Spinal cord (tissue), 10 donors: ENCODE measurements at places on chromosomes 2 and 18. TPM values are rescaled to one million over a fixed set of nuclear protein-coding genes. Genes with fewer than 3 reads are reported as not detected.

TOGARAM2 gene
- total RNA-seq: 1.3 TPM

ERBB4 gene
- total RNA-seq: 41.7 TPM

CCDC85A gene
- 12.1 TPM for total RNA-seq

DNA sequence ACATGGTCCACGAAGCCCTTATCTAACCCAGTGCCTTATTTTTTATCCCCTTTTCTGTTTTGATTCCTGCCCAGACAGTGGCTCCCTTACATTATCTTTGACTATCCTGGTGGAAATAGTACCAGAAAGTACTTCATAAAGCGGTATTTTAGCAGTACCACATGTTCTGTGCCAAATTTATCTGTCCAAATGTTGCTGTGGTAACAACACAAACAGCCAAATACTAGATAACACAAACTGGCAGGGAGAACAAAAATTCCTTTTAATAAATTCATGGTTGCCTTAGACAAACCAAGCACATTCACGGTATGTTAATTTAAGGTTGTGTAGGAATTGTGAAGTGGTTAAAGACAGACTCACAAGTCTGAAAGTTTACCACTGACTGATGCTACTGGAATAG is 187.9 kb upstream of the LHCGR start:
- DNase-seq: peak; percentile 33

- no peak for DNase-seq
Measured at GRCh38 chr2:151780938-151781337, 46.7 kb upstream of the NEB start.

THSD7B gene
- total RNA-seq: 10.8 TPM

DNA sequence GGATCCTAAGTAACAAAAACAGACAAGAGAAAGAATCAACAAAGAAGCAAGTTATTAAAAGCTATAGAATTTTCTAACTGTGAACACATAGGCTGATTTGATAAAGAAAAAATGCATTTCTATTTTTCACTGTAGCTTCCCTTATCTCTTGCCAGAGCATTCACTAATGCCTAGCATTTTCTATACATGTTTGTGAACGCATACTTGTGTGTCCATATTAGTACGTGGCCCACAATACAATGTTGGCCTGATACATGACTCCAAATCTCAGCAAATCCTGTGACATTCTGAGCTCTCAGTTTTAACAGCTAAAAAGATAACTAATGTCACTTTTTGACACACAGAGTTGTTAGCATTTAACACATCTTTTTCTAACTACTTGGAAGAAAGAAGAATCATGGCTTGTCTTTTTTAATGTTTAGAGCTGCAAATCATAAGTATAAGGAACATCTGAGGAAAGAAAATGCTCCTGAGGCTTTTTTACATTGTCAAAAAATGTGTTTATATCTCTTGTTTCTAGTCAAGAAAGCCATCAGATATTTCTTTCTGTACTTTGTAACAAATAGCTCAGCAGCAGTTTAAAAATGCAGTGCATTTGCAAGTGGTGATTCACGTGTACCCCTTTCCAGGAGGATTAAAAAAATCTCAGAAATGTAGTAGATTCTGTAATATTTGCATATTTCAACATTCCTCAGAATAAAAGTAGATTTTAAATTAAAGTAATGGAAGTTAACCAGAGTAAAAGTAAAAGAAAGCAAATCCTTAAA is 1646.8 kb upstream of the TMEFF2 start:
- DNase-seq: no peak

LAPTM4A gene
- total RNA-seq: 159 TPM

GRCh38 chr18:59419386-59419785 is 60.3 kb upstream of the LMAN1 start:
- no peak for DNase-seq

MYO5B gene
- 8.0 TPM for total RNA-seq

SGO2 gene
- total RNA-seq: 6.9 TPM

TRIM43 gene
- not detected for total RNA-seq

DNA sequence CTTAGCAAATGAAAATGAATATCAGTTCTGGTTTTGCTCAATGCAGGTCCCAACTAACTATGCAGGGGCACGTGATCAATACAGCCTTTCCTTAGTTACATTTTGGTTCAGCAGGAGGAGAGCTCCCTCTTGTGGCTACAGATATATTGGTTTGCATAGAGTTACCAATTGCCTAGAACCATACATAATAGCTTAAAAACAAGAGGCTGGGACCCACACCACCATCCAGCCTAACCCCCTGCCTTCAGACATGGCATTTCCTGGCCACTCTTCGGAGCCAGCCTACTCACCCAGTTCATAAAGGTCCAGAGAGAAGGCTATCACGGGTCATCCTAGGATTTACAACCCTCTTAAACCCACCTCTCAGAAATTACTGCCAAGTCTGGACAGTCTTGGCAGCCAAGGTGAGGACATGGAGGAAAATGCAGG is 10.5 kb downstream of the CCDC93 start:
- DNase-seq: peak; percentile 47

DNA sequence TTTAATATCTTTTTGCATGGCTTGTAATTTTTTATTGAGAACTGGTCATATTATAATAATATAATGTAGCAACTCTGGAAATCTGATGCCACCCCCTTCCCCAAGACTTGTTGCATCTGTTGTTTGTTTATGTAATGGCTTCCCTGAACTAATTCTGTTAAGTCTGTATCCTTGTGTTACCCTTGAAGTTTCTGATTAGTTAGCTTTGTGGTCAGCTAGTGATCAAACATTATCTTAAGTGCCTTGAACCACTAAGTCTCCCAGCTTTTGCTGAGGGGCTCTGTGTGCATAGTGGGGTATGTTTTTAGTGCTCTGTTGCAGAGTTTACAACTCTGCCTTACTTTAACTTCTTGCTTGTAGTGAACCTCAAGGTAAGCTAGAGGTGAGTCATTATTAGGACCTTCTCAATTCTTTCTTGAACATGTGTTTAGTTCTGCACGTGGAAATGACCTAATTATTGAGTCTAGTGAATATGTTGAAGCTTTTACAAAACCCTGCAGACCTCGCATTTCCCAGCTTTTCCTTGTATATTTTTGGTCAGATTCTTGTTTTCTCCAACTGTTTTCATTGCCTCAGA is 24.8 kb downstream of the SMCHD1 start:
- no peak for DNase-seq

DNA sequence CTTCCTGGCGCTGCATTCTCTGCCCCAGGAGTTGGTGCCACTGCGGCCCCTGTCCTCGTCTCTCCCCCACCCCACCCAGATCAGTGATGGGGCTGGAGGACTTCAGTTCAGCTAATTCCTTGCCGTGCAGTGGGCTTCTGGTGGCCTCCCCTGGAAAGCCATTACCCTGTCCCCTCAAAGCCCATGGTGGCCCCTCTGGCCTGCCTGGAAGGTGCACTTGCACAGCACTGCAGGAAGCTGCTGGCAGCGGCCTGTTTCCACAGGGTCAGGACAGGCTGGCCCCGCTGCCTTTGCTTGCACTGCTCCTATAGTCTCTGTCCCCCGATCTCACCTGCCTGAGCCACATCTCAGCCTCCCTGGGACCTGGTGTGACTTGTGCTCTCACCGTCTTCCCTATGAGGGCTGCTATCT is 105.1 kb downstream of the USP40 start:
- no peak for DNase-seq

- DNase-seq: no peak
Measured at GRCh38 chr2:9712263-9712662, 81.5 kb upstream of the YWHAQ start.

- no peak for DNase-seq
Measured at GRCh38 chr2:179020156-179020750, 29.7 kb downstream of the CCDC141 start.

DNA sequence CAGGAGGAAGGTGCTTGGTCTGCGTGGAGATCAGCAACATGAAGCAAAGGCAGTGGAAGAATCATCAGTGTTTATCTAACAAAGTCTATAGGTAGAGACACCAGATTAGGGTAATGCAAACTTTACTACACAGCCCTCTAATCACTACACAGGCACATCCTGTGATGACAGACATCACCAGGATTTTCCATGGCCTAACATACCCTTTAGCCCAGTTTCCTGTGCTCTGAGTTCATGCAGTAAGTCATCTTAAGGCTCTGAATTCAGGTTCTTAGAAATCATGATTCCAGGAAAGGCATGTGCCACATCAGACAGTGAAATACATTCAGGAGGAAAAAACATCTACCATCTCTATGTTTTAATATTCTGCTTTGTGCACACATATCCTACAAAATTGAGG is 708.5 kb upstream of the SLC8A1 start:
- DNase-seq: no peak

- DNase-seq: no peak
Measured at GRCh38 chr2:27255660-27256059, 7.2 kb downstream of the SLC30A3 start.

GRCh38 chr2:216389570-216389969 is 17.3 kb upstream of the MARCHF4 start:
- no peak for DNase-seq

DNA sequence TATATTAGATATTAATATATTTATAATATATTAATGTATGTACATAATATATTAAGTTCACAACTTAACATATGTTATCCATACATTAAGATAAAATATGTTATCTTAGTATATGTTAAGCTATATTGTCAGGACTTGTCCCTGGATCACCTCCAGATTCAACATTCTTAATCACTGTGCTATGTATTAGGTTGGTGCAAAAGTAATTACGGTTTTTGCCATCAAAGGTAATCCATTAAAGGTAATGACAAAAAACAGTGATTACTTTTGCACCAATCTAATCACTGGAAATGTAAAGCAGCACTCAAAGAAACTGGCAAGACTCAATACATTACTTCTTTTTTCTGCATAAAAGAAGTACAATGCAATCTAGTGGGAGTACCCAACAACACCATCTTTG is 1099.0 kb upstream of the SLC39A10 start:
- DNase-seq: no peak

NT5DC4 gene
- total RNA-seq: 0.10 TPM

- no peak for DNase-seq
Measured at GRCh38 chr2:47083886-47084687, 71.0 kb downstream of the STPG4 start.

DNA sequence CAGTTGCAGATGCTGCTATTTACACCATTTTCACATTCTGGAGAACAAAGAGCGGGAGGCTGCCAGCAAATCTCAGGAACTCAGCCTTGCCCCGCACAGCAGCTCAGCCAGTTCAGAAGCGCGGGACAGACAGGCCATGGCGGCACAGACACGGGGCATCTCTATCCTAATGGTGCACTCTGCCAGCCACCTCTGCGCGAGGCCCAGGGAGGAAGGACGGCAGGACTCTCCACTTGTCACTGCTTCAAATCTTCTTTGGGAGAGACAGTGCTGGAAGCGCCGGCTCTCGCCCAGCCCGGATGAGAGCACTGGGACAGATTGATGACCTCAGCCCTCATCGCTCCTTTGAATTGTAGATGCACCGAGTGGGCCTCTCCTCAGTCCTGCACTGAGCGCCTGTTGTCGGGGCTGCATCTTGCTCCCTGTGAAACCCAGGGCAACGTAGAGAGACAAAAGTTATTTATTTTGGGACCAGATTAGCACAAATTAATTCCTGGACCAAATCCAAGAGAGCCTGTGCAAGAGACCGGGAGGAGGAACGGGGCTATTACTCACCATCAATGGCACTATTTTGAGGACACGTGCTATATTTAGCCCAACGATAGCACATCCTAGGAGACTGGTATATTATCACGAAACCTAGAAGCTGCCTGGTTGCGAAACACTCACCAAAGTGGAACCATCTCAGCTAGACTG is 211.4 kb upstream of the SMIM21 start:
- DNase-seq: peak; percentile 94

- no peak for DNase-seq
Measured at GRCh38 chr2:162328424-162329157, 10.1 kb upstream of the IFIH1 start.

GRCh38 chr18:59954241-59954640 is 54.4 kb downstream of the PMAIP1 start:
- DNase-seq: no peak

DNA sequence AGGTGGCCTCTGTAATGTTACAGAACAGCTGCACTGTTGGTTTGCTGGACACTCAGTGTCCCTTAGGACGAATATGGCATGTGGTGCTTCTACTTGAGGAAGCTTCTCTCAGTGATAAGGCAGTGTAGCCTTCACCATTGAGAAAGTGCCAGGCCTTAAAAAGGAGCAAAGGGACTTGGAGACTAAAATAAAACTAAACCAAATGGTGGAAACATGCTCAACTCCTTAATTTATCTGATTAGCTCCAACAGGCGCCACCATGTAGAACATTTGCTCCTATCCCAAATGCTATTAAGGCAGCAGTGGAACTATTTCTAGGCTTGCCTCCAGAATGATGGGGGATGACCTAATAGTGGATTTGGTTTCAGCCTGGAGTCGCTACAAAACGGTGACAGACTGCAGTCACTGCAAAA is 77.5 kb upstream of the MYL1 start:
- DNase-seq: no peak

DNA sequence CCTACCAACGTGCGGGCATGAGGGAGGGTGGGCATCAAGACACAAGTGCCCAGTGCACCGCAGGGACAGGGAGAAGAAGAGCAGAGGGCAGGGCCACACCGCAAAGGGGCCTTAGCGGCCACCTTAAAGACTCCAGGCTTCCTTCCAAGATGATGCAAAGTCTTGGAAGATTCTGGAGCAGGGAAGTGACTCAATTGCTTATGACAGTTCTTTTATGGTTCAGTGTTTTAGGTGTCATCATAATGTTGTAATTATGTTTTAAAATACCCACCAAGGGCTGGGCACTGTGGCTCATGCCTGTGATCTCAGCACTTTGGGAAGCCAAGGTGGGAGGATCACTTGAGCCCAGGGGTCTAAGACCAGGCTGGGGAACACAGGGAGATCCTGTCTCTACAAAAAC is 44.5 kb upstream of the SEMA4C start:
- DNase-seq: no peak

DNA sequence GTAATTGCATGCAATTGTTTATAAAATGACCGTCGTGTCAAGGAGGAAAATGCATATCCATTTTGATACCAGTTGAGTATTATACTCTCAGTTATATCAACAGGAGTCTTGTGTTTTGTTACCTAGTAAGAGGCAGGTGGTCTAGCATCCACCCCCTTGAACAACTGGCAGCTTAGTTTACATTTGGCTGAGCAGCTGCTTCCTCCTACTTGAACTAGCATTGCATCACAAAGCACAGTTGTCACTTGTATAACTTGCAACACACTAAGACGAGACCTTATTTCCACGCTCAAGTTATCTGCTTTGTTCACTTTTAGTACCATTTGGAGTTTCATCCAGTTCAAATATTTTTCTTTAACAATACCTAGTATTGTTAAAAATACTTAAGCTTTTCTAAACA is 75.4 kb upstream of the UBE2E3 start:
- DNase-seq: no peak
